C1 segment of cervical spinal cord (tissue), 14 donors: ENCODE measurements at places on chromosomes 1 and 21.

- DNase-seq = no peak
Observed at GRCh38 chr1:116785006-116785405, 30.8 kb downstream of the CD2 start.

- DNase-seq = no peak
Observed at GRCh38 chr1:18936814-18937481, 19.5 kb downstream of the IFFO2 start.

DNA sequence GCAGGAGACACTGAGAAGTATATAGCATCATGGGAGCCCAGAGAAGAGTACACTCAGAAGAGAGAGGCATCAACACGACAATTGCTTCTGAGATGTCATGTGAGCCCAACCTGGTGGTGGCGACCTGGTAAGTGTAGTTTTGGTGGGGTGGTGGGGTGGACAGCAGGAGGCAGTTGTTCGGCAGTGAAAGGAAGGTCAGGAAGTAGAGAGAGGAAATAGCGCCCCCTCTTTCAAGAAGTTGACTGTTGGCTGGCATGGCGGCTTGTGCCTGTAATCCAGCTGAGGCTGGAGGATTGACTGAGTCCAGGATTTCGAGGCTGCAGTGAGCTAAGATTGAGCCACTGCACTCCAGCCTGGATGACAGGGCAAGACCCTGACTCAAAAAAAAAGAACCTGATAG lies 12.6 kb downstream of the RSPO1 start:
- DNase-seq = no peak

DNA sequence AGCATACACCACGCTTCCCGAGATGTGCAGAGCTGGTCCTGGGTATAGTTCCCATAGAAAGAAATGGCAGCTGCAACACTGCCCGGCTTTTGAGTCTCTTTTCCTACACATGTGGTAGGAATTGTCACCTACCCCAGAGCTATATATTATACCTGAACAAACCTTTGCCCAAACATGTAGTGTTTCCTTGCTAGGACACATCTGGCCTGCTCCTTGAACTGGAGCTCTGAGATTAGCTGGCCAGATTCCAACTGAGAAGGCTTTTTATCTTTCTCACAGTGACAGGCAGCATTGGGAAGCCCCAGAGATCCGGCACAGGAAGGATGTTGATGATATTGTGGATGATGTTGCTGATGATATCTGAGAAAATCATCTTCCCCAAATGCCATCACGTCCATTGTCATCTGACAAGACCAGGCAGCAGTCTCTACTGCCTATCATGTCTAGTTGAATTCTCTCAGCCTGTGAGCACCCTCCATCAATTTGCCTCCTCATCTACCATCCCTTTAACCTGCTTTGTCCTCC lies 115.0 kb upstream of the SMYD2 start:
- no peak for DNase-seq

DNA sequence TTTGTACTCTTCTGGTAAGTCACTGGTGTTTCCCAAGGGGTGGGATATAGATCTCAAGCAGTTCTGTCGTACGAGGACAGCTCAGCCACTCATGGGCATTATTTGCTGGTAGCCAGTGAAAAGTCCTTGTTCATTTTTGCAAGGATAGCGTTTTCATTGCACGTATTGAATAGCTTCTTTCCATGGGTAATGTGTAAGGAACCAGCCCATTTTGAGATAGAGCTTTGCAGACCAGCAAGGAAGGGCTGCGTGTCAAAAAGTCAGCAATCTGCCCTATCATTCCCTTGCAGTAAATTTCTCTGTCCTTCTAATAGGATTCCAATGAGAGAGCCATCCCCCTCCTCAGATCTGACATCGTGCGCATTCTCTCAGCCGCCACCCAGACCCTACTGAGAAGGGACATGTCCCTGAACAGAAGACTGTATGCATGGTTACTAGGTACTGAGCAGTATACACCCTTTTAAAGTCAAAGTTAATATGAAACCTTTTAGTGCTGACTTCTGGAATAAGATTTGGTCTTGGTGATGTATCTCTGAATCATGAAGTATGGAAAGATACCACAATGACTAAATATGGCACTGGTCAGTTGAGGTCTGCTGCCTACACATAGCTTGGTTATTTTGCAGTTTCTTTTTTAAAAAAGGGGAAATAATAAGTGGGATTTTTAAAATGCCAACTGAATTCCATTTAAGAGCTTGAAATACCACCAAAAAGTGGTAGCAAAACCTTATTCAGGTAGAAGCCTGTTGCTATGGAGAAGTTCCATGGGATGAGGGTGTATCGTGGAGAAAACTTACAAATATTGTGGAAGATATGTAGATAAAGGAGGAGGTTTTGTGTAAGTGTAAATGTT lies 55.3 kb downstream of the DOP1B start:
- DNase-seq = no peak

GRCh38 chr21:42980312-42981213 lies 6.2 kb downstream of the PKNOX1 start:
- DNase-seq = no peak

- DNase-seq = no peak
Observed at GRCh38 chr1:28986306-28986910, 72.0 kb downstream of the EPB41 start.

GRCh38 chr1:197180252-197180878 lies 33.9 kb upstream of the ASPM start:
- no peak for DNase-seq

- no peak for DNase-seq
Observed at GRCh38 chr1:74690909-74691308, 17.3 kb upstream of the ERICH3 start.

DNA sequence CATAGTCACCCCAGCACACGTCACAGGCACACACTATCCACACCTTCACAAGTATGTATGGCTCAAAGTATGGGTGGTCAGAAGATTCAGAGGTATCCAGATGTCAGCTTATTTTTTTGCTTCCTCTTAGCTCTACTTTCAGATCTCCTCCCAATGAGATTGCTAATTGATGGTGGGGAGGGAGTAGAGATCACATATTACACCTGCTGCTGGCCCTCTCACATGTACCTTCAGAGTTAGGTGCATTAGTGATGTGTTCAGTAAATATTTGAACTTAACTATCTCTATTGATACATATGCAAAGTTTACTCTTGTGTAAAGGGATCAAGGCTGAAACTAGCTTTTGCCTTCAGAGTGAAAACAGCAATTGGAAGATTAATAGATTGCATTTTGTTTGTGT lies 262.6 kb downstream of the PCP4 start:
- DNase-seq = no peak

GRCh38 chr21:15731243-15731613 lies 1.4 kb downstream of the USP25 start:
- no peak for DNase-seq

DNA sequence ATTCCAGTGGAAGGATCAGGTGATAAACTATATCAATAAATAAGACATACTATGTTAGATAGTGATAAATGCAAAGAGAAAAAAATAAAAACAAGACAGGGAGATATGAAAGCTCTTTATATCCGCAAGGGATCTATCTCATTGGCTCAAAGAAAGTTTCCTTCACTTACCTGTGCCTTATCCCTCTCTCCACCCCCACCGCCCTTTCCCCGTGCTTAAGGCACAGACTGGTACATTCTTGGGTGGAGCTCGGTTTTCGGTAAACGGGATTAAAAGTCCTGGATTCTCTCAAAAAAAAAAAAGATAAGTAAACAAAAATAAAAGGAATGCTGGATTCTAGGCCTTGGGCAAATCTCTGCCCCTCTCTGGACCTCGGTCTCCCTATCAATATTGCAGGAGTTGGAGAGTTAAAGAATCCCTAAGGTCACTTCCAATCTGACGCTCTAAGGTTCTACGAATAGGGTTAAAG lies 593 bp upstream of the DNAJC16 start:
- no peak for DNase-seq

DNA sequence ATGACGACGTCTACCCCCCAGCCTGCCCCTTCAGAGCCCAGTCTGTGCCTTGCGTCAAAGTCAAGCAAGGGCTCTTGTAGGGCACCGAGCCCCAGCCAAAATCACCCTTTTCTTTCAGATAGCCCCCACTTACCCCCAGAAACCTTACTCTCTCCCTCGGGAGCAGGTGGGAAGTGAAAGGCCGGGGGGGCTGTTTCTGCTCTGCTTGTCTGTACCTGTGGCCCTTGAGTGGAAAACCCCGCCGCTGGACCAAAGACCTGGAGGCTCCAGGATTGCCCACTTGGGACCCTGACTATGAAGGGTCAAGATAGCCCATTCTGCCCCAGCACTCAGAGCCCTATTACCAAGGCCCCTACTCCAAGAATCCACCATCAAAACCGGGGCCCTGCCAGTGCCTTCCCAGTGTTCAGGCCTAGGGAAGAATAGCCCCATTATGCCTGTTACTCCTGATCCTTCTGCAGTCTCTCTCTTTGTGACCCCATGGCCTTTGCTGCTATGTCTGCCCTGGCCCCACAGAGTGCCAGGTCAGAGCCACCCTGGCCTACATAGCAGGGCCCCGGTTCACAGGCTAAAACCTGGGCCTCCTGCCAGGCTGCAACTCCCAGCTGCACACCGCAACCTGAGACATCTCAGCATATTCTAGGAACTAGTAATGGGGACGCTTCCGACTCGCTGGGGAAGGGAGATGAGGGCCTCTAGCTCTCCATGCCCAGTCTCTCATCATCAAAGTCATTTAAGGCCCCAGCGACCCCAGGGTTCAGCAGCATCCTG lies 22.2 kb upstream of the HPDL start:
- DNase-seq = no peak

GRCh38 chr1:54100500-54100899 lies 47.1 kb downstream of the TCEANC2 start:
- no peak for DNase-seq

- no peak for DNase-seq
Observed at GRCh38 chr1:71667216-71667615, 586.4 kb upstream of the ZRANB2 start.

DNA sequence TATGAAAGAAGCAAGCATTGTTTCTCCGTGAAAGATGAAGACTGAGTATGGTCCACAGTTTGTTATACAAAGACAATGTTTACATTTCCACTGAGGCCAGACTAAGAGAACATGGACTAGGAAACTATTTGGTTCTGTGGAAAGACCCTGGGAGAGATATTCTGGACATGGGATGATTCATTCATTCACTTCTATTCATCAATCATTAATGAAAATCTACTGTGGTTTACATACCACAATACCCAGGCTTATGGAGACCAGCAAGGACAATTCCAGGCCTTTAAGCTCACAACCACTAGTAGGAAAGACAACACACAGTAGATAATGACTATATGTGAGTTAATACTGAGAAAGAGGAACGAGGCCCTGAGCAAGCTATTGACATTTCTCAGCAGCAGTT lies 125.4 kb downstream of the TBX15 start:
- DNase-seq = no peak

GRCh38 chr1:231601824-231602672 lies 24.5 kb upstream of the DISC1 start:
- no peak for DNase-seq

GRCh38 chr1:46790446-46791101 lies 8.3 kb upstream of the CYP4B1 start:
- DNase-seq = no peak

DNA sequence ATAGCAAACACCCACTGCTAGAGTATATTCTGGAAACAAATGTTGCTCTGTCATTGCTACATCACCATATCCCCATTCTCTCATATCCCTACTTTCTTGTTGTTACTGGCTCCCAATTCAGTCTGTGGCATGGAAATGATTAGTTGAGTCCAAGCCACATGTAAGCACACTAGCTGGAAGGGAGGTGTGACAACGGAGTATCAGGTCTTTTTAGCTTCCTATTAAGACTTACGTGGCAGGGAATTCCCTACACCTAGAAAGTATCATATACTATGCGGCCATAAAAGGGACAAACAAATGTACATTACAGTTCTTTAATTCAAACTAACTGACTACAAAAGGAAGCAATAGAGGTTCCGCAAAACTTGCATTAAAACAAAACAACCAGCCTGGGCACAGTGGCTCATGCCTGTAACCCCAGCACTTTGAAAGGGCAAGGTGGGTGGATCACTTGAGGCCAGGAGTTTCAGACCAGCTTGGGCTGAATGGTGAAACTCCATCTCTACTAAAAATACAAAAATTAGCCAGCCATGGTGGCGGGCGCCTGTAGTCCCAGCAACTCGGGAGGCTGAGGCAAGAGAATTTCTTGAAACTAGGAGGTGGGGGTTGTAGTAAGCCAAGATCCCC lies 48.6 kb downstream of the INTS7 start:
- DNase-seq = no peak

DNA sequence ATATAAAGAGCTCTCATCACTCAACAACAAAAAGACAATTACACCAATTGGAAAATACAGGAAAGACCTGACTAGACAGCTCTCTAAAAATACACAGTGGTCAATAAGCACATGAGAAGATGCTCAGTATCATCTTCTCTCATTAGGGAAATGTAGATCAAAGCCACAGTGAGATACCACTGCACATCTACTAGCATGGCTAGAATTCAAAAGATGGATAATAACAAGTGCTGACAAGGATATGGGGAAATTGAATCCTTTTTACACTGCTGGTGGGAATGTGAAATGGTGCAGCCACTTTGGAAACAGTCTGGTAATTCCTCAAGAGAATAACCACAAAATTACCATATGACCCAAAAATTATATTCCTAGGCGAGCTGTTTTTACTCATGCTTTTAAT lies 9.4 kb downstream of the ACOT7 start:
- no peak for DNase-seq

- no peak for DNase-seq
Observed at GRCh38 chr1:200372095-200372884, 37.5 kb downstream of the ZNF281 start.

DNA sequence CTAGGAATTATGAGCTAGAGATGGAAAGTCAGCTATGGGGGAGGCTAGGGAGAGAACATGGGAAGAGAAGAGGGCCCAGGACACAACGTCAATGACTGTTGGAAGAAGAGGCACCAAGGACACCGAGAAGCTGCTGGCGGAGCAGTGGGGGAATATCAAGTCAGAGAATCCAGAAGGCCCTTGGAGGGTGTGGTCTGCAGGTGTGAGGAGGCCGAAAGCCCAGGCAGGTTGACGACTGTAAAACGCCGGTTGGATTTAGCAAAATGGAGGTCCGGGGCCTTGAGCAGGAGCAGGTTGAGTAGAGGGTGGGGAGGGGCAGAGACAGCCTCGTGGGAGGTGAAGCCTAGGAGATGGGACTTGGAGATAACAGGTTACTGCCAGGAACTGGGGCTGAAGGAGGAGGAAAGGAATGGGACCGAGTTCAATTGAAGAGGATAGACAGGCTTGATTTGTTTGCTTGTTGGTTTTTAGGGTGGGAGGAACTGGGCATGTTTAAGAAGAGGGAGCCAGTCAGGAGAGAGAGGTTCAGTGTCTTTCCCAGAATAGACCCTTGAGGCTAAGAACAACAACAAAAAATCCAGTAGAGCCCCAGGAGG lies 35.1 kb downstream of the EDN2 start:
- DNase-seq = no peak

GRCh38 chr1:23963617-23964234 lies 4.1 kb downstream of the PNRC2 start:
- DNase-seq = no peak
